GM23338 (cell line): ENCODE measurements at places on chromosomes 2 and 18.

GRCh38 chr2:234496055-234496834, 636 bp downstream of the ARL4C start:
- peak; percentile 33 for DNase-seq

GRCh38 chr2:164046040-164046439, 310.2 kb upstream of the FIGN start:
- DNase-seq: no peak

DNA sequence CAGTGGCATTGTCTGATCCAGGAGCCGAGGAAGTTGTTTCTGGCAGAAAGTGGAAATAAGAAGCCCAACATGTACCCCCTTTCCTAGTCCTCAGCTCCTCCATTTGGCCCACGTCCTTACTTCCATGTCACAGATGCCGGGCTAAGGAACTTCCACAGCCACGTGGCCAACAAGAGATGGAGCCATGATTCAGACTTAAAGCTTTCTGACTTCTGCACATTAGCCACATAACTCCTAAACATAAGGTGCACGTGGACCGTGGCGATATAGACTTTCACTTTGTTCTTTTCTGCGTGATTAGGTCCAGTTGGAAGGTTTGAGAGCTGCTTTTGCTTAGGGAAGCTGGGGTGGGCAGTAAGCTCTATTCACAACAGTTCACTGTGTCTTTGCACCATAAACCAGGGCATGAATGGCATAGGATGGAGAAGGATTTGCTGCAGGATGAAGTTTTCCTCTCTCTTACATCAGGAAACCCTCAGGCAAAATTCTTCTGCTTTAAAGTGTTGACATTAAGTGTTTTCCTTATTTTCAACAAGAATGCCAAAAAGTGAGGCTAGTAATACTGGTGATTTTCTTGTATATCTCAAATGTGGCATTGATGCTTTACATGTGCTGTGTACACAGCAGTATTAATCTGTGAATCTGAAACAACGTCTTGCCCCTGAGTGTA, 61.2 kb upstream of the RBM44 start:
- no peak for DNase-seq

GRCh38 chr2:55877087-55877436, 46.5 kb downstream of the EFEMP1 start:
- no peak for DNase-seq

DNA sequence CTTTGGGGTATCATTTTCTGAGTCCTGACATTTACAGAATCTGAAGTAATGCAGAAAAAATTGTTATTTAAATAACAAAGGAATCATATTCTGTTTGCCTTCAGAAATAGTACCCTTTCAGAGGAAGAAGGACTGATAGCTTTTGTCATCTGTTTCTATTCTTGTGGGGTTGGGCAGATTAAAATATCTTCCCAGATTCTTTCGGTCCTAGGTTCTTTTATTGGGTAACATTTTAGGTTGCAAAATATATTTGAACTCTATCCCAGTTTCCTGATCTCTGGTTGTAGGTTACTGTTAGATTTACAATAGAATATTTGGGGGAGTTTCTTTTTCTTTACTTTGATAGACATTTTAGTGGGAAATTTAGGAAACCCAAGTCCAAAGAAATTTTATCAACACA, 550.5 kb downstream of the SPAG16 start:
- no peak for DNase-seq

GRCh38 chr18:9958861-9959399, 45.1 kb downstream of the VAPA start:
- no peak for DNase-seq

- no peak for DNase-seq
These were observed 47.9 kb downstream of the BOLA3 start for GRCh38 chr2:74099835-74100234.

GRCh38 chr2:216001216-216002100, 11.9 kb downstream of the MREG start:
- DNase-seq: no peak

- no peak for DNase-seq
These were observed 63.7 kb upstream of the DNAJC10 start for GRCh38 chr2:182652326-182652725.

DNA sequence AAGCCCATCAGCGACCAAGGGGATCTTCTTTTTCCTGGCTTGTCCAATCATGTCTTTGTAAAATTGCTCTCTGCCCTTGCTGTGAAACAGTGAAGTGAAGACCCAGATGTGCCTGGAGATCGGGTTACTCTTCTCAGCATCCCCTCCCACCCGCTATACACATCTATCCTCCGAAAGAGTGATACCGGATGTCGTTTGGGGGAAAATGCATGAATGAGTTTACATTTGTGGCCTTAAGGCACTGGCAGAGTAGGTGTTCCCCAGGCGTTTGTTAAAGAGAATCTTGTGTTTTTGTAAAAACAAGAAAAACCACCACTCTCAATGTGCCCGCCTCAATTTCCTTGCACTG, 528.3 kb downstream of the CMPK2 start:
- DNase-seq: peak; percentile 3

GRCh38 chr18:50152900-50153299, 42.0 kb downstream of the MYO5B start:
- no peak for DNase-seq

DNA sequence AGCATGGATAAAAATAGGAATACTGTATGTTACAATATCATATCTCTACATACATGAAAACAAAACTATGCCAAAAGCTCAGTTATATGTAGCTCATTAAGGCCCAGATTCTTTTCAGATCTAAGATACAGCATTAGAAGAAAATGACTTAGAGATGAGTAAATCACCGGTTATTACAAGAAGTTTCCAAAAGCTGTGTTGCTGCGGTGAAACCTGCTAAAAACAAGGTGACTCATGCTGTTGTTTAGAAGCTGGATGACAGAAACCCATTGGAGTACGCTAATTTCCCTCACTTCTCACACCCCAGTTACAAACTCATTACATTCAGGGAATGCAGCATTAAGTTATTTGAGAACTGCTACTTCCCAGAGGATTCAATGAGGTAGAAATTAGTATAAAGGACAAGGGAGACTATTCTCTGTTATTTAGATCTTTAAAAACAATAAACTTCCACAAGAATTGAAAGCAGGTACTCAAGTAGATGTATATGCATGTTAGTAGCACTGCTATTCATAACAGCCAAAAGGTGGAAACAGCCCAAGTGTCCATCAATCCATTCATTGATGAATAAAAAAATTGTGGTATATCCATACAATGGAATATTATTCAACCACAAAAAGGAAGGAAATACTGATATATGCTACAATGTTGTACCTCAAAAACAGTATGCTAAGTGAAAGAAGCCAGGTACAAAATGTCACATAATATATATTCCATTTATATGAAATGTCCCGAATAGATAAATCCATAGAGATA, 32.6 kb downstream of the RBKS start:
- DNase-seq: no peak

- DNase-seq: no peak
These were observed 4.8 kb downstream of the MC2R start for GRCh38 chr18:13910501-13910900.

- DNase-seq: peak; percentile 80
These were observed 16.5 kb upstream of the TGFA start for GRCh38 chr2:70570041-70570661.

GRCh38 chr2:202015471-202015870, 18.2 kb upstream of the FZD7 start:
- no peak for DNase-seq

DNA sequence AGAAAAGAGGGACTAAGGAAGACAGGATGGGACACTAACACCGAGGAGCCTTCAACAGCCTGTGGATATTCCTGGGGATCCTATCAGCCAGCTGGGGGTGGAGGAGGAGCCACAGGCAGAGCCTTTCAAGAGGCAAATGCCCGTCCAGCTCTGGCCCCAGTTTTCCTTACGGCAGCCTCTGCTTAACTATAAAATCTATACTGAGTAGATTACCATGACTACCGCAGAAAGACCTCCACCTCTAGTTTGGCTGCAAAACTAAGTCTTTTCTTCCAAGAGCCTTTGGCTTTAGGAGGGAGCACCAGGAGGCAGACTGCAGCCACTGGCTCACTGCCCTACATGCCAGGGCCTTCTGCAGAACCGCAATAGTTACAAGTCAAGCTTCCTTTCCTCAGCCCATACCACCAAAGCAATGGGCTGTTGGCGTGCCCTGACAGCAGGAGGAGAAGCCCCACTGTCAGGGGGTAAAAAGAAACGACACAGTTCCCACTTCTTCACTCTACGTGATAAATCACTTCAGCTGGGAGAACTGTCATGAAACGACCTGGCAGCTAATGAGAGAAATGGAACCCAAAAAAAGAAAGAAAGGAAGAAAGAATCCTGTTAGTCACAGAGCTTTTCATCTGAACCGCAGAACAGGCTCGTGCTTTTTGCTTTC, 25.1 kb upstream of the CREB1 start:
- peak; percentile 35 for DNase-seq

GRCh38 chr18:5747678-5748077, 147.6 kb downstream of the TMEM200C start:
- no peak for DNase-seq
